ENCODE measurements at places on chromosomes 2 and 18.

GRCh38 chr2:70894765-70895164 is 40.9 kb upstream of the ATP6V1B1 start:
- no peak for DNase-seq

DNA sequence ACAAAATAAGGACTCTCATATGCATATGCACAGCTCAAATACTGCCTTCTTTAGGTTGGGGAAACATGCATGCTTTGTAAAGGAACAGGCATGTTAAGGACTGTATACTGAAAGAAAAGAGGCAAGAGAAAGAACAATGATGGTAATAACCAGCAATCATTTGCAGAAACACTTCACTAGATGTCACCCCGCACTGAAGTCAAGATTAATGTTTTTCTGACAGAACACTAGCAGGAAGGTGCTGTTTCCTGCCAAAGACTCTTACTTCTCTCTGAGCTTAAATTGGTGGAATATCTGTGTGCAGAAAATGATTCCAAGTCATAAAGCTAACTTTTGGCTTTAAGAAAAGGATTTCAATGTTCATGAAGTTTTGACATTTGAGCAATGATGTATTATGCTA is 19.3 kb upstream of the CSRNP3 start:
- no peak for DNase-seq

DNA sequence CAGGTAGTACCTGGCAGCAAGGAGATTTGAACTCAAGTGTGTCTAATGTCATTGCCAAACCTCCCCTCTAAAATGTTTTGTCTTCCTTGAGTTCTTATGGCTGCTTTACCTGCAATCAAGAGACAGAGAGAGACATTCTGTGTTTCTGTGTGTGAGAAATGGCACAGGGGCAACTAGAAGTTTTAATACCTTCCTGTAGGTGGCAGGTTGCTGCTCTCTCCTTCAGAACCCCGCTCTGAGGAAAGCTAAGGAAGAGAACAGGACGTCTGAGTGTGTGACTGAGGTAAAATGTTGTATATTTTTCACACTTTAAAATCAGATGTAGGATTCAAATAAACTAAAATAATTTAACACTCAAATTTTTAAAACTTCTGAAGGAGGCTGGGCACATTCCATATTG is 19.2 kb downstream of the DTNA start:
- DNase-seq, result no peak

DNA sequence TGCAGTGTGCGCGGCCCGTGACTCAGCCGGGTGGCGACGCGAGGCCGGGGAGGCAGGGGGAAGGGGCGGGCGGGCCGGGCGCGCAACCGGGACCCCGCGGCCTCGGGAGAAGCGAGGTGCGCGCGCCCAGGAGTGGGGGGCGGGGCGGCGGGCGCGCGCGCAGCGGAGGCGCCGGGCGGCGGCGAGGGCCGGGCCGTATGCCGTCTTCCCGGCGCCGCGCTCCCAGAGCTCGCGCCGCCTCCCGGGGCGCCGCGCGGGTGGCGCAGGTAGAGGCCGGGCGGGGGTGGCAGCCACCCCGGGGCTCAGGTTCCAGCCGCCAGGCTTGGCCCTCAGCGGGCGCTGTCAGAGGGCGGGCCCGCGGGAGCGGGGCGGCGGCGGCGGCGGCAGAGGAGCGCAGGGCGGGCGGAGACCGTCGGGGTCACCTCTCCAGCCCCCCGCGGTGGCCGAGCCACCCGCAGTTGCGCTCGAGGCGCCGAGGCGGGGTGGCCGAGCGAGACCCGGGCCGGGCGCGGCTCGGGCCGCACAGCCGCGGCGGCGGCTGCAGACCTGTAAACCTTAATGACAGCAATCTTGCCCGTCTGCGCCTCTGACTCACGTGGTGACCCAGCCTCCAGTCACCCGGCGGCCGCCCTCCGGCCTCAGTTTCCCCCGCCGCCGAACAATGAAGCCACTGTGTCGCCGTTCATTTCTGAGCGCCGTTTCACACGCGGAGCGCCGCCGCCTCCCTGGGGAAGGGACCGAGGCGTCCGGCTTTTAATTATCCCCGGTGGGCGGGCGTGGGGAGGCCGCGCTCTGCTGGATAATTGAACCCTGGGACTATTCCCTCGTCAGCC is 25.3 kb upstream of the SMAD7 start:
- DNase-seq, result peak; percentile 51

- DNase-seq, result no peak
Measured at GRCh38 chr2:232623768-232624765, 9.3 kb upstream of the EFHD1 start.

DNA sequence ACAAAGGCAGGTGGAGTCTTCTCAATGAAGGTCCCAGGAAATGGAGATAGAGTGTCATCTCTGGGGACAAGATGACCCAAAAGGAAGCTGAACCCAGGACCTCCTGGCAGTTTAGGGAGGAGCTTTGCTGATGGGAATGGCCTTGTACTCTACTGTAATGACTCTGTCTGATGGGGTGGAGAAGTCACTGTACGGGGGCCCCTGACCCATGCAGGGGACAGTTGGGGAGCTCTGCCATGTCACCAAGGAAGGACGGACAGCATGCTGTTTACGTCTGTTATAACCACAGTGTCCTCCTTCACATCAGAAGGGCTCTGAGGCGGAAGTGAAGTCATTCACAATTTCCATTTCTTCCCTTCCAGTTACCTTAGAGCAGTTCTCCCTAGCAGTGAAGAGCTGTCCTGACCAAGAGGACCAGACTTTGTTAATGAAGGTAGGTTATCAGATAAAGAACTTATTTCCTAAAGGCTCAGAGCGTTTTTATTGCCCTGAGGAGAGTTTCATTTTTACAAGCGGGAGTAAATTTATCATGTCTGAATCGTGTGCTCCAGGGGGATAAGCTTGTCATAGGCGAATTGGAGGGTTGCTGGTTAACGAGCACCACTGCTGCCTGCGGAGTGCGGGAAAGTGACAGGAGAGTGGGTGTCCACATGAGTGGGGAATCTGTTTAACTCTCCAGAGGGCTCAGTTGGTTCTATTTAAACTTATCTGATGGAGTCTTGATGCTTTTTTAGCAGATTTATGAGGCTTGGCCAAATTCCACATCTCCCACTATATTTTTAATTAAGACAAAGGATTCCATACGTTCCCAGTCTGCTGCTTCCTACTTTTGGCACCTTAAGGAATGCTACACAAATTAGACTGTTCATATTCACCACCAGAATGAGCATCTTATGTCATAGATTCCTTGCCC is 71.6 kb upstream of the BCL2L11 start:
- DNase-seq, result no peak

GRCh38 chr2:132733094-132733493 is 63.1 kb upstream of the LYPD1 start:
- no peak for DNase-seq

DNA sequence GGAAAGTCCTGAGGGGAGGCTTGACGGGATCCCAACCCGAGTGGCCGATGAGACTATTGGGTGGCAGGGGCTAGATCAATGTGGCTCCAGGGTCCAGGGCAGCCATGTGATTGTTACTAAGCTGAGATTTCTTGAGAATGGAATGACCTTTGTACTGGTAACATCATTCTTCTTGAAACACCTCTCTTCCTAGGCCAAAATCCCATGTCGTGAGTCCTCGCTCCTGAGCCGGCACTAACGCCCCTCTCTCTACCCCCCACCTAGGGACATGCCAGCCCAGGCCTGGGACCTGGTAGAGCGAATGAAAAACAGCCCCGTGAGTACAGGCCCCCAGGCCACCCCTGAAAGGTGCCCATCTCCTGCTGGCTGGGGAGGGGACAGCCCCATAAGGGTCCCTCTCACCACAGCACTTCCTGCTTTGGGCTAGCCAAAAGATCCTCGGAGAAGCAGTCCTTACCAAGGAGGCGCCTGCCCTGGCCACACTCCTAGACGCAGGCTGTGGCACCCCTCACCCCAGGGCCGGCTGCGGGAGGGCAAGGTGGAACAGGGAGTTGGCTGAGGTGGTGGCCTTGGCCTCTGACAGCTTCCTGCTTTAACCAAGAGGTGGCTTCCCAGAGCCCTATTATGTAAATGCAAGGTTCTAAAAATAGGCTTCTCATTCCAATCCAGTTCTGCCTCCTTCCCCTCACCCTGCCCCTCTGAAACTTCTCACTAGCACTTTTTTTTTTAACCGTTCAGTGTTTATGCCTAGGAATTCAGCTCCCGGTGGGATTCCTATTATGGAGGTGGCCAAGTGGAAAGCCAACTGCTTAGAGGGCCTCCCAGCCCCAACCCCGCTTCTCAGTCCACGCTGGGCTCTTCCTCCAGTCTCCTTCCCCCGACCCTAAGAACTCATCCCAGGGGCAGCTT is 126.6 kb upstream of the PPP1CB start:
- peak; percentile 89 for DNase-seq

- peak; percentile 38 for DNase-seq
Measured at GRCh38 chr2:236568068-236568921, 1.3 kb upstream of the ACKR3 start.

GRCh38 chr2:206305523-206306245 is 31.2 kb downstream of the ZDBF2 start:
- DNase-seq, result no peak

DNA sequence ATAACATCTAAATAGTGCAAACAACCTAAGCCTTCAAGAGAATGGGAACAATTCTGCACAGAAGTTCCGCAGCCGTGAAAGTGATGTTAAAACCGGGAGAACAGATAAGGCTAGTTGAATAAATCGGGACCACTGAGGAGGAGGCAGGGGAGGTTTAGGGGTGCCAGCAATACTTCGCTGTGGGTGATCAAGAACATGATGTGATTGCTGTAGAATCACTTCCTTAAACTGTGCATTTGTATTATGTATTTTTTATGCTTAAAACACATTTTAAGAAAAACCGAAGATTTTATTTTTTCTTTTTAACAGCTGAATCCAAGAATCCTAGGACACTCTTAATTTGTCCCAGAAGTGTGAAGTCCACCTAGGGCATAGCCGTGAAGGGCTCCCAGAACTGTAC is 33.6 kb downstream of the TTC32 start:
- DNase-seq, result no peak

GRCh38 chr2:96877042-96877451 is 7.2 kb upstream of the SEMA4C start:
- no peak for DNase-seq

DNA sequence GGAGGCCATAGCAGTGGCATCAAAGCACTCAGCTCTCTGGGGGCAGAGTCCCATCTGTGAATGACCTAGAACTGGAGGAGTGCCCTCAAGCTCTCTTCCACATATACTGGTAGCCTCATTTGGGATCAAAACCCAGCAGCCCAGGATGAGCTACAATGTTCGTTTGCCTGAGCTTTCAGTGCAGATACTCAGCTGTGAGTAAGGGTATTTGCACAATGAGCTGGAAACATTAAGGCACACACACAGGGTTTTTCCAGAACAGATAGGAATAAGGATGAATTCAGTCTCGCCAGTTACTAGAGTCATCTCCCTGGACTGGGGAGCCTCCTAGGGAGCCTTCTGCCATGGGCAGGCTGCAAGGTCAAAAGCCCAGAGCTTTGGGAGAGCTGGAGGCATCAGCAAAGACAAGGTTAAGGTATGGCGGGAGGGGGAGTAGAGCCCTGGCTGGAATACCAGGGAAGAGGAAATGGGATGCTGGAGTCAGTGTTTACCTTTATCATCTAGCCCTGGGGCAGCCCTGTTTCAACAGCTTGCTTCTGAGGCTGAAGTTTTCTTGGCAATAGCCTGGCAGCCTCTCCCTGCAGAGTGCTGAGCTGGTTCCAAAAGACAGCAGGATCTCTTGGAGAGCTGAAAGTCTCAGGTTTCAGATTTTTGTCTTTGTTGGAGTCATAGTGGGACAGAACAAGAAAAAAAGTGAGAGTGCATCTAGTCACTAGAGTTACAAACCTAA is 187.7 kb downstream of the LOXHD1 start:
- no peak for DNase-seq

DNA sequence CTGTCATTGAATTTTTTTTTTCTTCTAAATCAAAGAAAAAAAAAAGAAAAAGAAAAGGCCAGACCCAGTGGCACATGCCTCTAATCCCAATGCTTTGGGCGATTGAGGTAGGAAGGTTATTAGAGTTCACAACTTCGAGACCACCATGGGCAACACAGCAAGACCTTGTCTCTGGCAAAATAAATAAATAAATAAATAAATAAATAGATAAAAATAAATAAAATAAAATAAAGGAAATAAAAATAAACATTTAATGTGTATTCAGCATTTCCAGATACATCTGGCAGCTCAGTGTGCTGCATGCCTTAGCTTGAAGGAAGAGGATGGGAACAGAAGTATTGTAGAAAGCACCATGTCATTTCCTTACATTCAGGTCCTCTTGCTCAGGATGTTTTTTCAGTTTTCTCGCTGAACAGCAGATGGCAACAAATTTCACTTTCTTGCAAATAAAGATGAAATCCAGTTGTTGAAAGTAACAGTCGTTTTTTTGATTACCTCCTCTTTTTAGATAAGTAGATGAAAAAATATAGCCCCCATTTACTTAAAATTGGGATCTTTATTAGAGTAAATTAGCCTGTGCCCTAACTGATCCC is 25.7 kb upstream of the FAM178B start:
- DNase-seq, result peak; percentile 67

- DNase-seq, result no peak
Measured at GRCh38 chr2:15539999-15540398, 21.1 kb downstream of the NBAS start.

DNA sequence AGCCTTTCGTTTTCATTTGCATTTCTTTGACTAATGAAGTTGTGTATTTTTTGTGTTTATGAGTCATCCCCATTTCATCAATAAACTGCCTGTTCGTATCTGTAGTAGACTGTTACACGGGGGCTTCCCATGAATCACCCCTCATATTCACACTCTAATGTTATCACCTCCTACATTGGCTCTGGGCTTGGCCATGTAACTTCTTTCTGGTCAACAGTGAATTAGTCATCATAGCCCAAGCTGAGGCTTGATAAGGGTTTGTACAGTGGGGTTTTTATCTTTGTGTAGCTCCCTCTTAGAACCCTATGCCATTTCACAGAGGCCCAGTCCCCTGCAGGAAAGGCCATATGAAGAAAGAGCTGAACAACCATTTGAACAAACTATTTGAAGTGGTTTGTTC is 151.0 kb downstream of the CCBE1 start:
- no peak for DNase-seq

DNA sequence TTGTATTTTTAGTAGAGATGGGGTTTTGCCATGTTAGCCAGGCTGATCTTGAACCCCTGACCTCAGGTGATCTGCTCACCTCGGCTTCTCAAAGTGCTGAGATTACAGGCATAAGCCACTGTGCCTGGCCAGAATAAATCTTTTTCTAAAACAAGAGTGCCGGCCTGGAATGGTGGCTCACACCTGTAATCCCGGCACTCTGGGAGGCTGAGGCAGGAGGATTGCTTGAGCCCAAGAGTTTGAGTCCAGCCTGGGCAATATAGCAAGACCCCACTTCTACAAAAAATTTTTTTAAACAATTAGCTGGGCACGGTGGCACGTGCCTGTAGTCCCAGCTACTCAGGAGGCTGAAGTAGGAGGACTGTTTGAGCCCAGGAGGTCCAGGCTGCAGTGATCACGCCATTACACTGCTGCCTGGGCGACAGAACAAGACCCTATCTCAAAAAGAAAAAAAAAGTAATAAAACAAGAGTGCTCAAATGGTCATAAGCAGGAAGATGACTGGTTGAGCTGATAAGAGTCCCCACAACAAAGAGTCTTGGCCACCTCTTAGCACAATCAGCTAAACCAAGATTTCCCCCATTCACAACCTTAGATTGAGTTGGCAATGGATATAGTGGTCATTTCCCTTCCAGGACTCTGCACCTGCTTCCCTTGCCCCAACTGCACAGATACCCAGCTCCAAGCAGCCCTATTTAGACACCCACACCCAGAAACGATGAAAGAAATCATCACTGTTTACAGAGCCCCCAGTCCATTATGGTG is 5.8 kb upstream of the UCN start:
- no peak for DNase-seq

Measured in CD4-positive, alpha-beta T cell treated with Interleukin-21 for 1 hour (primary cell).